CD4-positive, alpha-beta memory T cell (primary cell): ENCODE measurements at places on chromosomes 4 and X. TPM values are rescaled to one million over a fixed set of nuclear protein-coding genes. Genes with fewer than 3 reads are reported as not detected.

ASMTL gene
- polyA plus RNA-seq = 35.0 TPM

CT55 gene
- not detected for polyA plus RNA-seq

CLIC2 gene
- polyA plus RNA-seq = 0.18 TPM

PASD1 gene
- not detected for polyA plus RNA-seq

CT83 gene
- not detected for polyA plus RNA-seq

HELT gene
- polyA plus RNA-seq = not detected

MAMLD1 gene
- 2.0 TPM for polyA plus RNA-seq

RTL5 gene
- polyA plus RNA-seq = not detected

GABRG1 gene
- polyA plus RNA-seq = not detected

ARMCX1 gene
- 0.32 TPM for polyA plus RNA-seq

MAGED4 gene
- not detected for polyA plus RNA-seq
